Stimulated activated CD8-positive, alpha-beta memory T cell treated with anti-CD3 and anti-CD28 coated beads, Interleukin-12 subunit alpha, Interleukin-12 subunit beta, amount 100 ng/mL, for 1 hour (primary cell): ENCODE measurements at places on chromosomes 3 and 15.

GRCh38 chr3:86563400-86563970 lies 427.5 kb downstream of the VGLL3 start:
- no peak for DNase-seq

DNA sequence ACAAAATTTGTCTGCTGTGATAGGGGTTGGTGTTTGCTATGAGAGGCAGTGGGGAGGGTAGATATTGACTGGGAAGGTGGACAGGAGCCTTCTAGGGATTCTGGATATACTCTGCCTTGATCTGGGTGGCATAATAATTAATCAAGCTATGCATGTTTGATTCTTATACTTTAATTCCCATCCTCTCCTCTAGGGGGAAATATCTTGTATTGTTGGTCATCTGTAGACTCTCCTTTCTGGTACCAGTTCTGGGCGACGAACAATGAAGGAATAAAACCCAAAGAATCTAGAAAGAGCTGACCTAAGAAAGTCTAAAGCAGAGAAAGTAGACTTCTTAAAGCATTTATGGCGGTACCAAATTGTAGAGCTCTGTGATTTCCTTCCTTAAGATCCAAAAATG lies 198.2 kb upstream of the STRIT1 start:
- no peak for DNase-seq

DNA sequence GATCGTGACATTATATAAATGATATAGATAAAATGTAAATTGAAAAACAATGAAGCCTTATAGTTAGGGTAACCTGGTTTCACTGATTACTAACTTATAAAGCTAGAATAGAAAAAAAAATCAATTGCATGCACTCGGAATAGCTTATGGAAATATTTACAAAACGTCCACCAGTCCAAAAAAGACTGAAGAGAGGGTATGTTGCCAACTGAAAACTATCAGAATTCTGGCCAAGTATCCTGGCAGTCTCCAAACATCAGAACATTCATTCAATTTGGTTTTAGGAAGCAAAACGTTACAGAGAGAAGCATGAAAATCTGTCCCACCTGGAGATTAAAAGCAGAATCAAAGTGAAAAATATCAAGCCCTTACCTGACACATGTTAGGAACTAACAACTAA lies 892.4 kb downstream of the ROBO1 start:
- no peak for DNase-seq

GRCh38 chr15:58433597-58434333 lies 2.0 kb downstream of the LIPC start:
- no peak for DNase-seq

GRCh38 chr3:184377882-184378445 lies at the start of gene THPO:
Gene THPO (minus strand): TSS chr3:184378207. CDS start chr3:184376259, 1,948 bp downstream.
- no peak for DNase-seq
